ENCODE measurements at places on chromosomes 16 and 17.

GRCh38 chr16:89556750-89557689 is 3.5 kb upstream of the RPL13 start:
- peak; percentile 75 for DNase-seq

- DNase-seq: no peak
Measured at GRCh38 chr16:81465375-81465943, 20.9 kb downstream of the CMIP start.

DNA sequence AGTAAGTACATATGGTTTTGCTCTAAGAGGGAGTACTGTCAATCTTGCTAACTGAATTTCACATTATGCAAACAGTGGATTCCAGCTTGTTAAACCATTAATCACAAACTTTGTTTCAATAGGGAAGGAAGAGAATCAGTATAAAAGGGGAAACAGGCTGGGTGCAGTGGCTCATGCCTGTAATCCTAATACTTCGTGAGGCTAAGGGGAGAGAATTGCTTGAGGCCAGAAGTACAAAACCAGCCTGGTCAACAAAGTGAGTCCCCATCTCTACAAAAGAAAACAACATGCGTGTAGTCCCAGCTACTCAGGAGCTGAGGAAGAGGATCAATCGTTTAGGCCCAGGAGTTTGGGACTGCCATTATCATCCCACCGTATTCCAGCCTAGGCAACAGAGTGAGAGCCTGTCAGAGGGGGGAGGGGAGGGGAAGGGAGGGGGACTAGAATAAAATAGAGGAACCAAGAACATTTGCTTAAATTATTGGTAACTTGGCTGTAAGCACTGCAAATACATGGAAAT is 65.7 kb downstream of the FBXL20 start:
- DNase-seq: no peak

DNA sequence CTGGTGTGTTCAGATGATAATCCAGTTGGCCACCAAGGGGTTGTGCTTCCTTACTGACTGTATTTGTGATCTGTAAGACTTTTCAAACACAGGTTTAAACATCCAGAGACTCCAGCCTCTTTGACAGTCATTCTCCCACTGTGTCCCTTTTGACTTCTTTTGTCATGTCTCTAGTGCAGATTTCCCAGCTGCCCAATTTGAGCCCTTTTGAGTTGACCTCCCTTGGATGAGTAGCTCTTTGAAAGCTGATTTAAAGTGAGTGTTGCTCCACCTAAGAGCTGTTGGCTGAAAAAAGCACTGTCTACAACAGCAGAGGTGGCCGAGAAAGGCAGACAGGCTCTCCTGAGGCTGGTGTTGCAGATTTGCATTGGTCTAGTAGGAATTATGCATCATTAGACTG is 188.4 kb upstream of the TBX2 start:
- no peak for DNase-seq

DNA sequence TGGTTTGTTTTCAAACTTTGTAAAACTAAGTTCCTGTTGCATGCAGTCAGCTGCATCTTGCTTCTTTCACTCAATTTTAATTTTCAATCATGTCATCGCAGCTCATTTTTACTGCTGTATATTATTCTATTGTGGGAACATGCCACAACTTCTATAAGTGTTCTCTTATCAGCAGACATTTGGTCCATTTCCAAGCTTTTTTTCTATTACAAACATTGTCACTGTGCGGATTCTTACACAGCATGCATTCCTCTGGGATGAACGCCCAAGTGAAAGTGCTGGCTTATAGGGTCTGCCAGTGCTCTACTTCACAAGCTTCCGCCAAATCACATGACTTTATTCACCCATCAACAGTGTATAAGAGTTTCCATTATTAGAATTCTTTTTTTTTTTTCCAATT is 22.7 kb downstream of the GINS3 start:
- no peak for DNase-seq

DNA sequence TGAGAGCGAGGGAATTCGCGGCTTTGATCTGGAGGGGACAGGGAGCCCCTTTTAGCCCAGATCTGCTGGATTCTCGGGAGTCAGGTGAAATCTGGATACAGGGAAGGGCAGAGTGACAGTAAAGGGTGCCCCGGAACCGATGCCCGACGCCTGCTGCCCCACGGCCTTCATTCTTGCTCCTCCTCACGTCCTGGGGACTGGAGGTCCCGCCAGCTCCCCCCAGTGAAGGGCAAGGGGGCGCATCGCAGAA is 596 bp downstream of the OR1F1 start:
- no peak for DNase-seq

DNA sequence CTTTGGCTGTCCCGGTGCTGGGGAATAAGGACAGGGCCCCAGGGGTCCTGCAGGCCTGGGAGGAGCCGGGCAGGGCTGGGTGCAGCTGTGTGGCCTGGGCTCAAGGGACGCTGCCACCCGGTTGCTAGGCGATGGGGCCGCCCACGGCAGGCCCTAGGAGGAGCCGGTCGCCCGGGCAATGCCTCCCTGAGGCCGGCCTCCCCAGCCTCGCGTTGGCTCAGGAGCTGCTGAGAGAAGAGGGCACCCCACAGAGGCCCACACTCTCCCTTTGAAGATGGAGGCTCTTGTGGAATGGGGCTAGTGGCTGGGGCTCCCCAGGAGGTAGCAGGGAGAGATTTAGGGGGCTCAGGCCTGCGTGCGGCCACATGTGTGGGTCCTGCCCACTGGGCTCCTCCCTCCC is at the start of gene CIBAR2:
Gene CIBAR2 (minus strand): TSS at position 109 of the 400 bp plus-strand sequence. CDS start 120 bp downstream, outside the sequence.
- DNase-seq: no peak

All from stimulated activated CD8-positive, alpha-beta memory T cell treated with anti-CD3 and anti-CD28 coated beads, Interleukin-7, amount 100 ng/mL, for 48 hours (primary cell).